Occipital lobe (tissue), 3 donors: ENCODE measurements at places on chromosomes 16 and 17.

DNA sequence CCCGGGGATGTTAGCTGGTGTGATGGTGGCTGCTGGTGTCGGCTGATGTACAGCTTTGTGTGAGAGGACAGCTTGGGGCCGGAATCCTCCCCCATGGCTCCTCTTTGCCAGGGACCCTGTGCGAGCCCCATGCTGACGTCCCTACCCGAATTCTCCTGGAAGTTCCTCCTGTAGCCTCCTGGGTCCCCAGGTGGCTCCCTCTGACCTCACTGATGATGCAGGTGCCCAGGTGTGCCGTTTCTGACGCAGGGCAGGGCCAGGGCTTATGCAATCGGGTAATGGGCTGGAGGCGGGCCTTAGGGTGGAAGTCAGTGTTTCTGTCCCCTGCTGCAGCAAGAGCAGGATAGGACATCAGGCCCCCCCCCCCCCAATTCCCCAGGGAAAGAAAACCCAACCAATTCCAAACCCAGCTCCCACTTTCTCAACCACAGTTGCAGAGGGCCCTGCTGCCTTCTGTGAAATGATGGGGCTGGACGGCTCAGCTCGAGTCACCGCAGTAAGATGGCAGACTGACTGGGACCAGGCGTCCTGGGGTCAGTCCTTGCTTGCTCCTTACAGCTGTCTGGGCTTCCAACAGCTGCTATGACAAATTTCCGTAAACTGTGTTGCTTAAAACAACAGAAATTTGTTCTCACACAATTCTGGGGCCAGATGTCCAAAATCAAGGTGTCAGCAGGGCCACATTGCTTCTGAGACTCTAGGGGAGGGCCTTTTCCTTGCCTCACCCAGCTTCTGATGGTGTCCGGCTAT is 139.0 kb upstream of the PLCG2 start:
- DNase-seq: no peak

GRCh38 chr16:29306943-29307597 is 99.4 kb downstream of the NPIPB11 start:
- DNase-seq: no peak

DNA sequence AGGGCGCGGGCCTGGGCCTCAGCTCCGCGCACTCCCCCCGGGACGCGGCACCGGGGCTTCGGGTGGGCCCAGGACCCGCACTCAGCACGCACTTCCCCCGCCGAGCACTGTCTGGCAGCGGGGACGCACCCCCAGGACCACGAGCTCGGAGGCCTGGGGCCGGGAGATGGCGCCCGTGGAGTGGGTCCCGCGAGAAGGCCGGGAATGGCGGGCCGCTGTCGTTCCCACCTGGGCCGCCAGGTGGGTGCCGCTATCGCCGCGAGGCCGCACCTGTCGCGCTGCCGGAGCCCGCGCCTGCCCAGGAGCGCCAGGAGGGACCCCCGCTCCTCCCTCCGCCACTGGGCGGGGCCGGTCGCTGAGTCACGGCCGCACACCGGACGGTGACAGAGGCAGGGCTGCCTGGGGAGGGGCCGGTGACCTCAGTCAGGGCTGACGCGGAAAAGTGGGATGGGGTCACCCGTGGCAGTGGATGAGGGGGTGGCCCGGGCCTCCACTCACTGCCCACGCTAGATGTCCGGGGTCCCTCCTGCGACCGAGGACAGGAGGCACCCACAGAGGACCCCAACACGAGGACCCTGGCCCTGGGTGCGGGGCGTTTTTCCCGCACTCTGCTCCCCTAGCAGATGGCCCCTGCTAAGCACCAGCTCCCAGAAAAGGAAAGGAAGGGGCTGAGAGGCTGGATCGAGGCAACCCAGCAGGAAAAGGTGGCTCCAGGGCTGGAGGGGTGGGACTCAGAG is 6.9 kb upstream of the ACTG1 start:
- no peak for DNase-seq

GRCh38 chr17:37295888-37296287 is 79.9 kb upstream of the C17orf78 start:
- DNase-seq: no peak

DNA sequence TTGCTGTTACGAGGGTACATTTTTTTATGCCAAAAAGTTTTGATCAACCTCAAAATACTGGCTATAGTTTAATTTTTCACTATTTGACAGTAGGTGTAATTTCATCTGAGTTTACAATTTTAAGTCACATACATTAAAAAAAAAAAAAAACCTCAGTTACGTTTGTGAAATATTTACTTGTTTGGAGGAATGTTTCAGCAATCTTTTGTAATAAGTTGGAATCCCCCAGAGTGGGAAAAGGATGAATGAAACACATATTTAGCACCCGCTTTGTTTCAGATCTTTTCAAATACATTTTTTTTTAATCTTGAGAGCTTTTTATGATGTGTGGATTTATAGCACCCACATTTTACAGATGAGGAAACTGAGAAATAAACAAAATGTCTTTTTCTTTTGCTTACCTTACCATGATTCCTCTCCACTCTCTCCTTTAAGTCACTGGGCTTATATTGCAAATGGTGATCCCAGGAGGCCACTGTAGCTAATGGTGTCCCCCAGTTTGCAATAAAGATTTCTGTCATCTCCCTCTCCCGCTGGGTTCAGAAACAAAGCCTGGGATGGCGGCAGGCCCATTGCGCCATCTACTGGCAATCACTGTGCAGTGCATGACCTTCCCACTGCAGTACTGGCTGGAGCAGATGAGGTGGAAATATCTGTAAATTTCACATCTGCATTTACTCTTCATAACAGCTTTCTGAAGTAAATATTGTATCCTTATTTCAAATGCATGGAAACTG is 27.7 kb downstream of the TBC1D3B start:
- DNase-seq: peak; percentile 14

- DNase-seq: no peak
Observed at GRCh38 chr16:67429053-67429798, 1.7 kb upstream of the HSD11B2 start.

- DNase-seq: peak; percentile 62
Observed at GRCh38 chr17:40035162-40035559, 19.0 kb downstream of the MED24 start.

- no peak for DNase-seq
Observed at GRCh38 chr17:39919087-39919683, 750 bp upstream of the GSDMB start.

GRCh38 chr17:49361902-49362722 is at the start of gene ZNF652:
TSS of gene ZNF652 (minus strand) at chr17:49362250. CDS start at chr17:49317725, 44,525 bp downstream.
- peak; percentile 83 for DNase-seq

GRCh38 chr16:27556471-27556870 is 6.5 kb downstream of the KATNIP start:
- DNase-seq: no peak

GRCh38 chr17:73482894-73483293 is 161.4 kb downstream of the SDK2 start:
- DNase-seq: no peak

DNA sequence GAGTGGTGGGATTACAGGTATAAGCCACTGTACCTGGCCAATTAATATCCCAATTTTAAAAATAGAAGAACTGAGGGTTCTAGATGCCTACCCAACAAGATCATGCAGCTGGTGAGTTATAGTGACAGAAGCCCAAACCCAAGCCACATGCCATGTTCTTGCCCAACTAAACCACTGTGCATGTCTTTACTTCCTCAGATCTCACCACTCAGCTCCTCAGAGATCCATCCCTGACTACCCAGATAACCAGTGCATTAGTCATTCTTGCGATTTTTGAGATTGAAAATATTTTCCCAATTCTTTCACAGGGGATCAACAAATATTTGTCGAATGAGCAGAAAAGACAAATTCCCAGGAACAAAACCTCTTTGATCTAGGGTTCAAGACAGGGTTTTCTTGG is 303.1 kb downstream of the CBLN1 start:
- no peak for DNase-seq

- no peak for DNase-seq
Observed at GRCh38 chr17:78501241-78502036, 75.8 kb downstream of the DNAH17 start.

GRCh38 chr17:19322129-19322505 is 40.4 kb downstream of the B9D1 start:
- no peak for DNase-seq

GRCh38 chr17:65181237-65182061 is 44.3 kb downstream of the RGS9 start:
- DNase-seq: no peak

DNA sequence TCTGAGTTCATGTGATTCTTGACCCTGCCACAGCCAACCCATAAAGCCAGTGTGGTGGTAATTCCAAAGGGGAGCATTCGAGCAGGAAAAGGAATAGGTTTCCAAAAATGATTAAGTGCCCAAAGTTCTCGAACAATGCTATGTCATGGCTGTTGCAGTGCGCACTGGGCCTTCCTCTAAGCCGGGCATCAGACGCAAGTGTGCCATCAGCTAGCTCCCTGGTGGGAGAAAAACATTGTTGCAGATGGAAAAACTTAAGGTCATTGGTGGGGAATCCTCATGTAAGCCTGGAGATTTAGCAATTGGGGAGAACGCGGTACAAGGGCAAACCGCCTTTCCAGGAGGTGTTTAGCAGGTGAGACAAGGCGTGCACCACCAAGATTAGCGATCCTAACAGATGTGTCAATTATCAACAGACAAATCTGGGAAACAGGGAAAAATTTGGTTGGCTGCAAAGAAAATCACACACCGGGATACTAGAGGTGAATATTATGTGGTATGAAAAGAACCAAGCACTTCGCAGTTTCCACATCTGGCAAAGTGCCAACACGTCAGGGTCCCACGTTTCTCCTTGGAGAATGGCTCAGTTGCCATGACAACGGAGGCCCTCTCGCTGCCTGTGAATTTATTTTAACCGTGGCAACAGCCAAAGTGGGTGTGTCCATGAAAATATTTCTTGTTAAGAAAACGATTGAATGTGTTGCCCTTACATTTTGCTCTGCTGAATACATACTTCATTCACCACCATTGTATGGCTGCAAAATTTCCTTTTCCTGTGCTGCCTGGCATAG is 118.5 kb upstream of the CACNG5 start:
- peak; percentile 24 for DNase-seq

DNA sequence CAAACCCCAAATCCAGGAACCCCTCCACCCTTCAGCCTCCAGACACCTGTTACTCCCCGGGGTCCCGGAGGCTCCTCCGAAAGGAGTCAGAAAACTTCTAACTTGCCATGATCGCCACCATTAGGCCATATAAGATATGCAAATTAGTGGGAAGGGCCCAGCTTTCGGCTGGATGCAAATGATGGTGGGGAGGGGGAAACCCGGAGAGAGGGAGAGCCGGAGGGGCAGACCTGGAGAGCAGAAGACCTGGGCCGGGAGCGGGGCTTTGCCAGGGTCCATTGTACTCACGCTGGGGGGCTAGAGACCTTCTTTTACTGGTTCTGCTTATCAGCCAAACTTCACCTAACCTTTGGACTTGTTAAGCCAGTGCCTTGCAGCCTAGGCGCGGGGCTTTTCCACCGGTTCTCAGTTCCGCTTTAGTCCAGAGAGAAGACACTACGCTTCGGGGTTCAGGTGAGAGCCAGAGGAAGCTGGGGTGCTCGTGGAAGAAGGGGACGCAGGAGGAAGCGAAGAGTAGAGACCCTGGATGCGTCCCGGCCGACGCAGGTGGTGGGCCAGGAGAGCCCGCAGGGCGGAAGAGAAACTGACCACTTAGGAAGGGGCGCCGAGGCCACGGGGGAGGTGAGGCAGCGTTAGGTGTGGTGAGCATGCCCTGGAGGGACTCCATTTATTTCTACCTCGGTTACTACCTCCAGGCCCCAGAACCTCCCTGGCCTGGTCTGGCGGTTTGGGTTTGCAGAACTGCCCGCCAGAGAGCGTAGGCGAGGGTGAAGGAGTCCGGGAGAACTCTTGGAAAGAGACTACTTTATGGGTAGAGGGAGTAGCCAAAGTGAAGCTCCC is at the start of gene HNF1B:
TSS of gene HNF1B (minus strand) at position 99 of the 840 bp plus-strand sequence. CDS start 175 bp downstream, outside the sequence.
- DNase-seq: no peak
